ENCODE measurements at places on chromosomes 6 and 20.

GRCh38 chr6:31689249-31690110, 8.6 kb upstream of the LY6G5C start:
- no peak for DNase-seq

DNA sequence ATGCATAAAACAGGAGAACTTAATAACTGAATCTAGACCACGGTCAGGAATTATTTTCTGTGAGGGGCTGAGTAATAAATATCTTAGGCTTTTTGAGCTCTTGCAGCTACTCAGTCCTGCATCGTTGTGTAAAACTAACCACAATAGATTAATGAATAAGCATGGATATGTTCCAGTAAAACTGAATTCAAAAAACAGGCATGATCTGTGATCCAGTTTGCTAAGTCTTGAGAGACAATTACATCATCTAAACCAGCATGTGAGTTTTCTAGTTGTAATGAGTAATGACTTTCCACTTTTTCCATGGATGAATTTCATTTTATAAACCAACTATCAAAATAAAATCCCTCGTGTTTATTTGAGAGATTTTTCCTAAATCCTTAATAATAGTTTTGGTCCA, 336.8 kb downstream of the RFPL4B start:
- peak; percentile 55 for DNase-seq

GRCh38 chr20:25238319-25239037, 9.4 kb upstream of the PYGB start:
- no peak for DNase-seq

GRCh38 chr6:34207695-34208443, 28.8 kb upstream of the HMGA1 start:
- DNase-seq: no peak

DNA sequence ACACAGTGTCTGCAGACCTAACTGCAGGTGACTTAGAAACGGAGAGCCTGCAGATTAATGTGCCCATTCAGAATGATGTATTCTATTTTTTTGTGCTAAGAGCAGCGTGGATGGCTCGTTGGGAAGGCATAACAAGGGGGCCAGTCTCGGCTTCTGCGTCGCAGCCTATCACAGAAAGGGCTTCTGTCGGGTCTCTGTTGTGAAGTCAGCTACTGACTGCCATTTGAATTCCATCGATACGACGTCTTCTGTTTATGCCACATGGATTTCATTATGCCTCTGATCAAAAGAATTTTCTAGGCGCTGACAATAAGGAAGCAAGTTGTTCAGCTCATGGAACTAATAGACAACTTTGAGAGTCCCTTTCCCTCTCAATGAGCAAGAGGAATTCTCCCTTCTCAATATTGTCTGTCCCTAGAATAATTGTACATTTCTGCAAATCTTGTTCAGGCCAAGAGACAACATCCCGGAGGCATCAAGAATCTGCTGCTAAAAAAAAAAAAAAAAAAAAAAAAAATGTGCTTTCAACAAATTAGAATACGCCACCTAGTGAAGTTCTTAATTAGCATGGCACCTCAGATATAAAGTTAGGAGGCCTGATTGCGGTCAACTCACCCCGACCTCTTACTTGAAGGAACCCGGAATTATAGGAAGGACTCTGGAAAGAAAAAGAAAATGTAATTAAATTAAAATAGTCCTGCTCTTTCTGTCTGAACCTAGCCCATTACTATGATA, 223.9 kb downstream of the TSHZ2 start:
- DNase-seq: no peak

GRCh38 chr6:424741-425417, 33.3 kb downstream of the IRF4 start:
- no peak for DNase-seq

Data from hepatic stellate cell (primary cell).